Head of caudate nucleus (tissue), 42 donors: ENCODE measurements at places on chromosomes 1 and 21.

DNA sequence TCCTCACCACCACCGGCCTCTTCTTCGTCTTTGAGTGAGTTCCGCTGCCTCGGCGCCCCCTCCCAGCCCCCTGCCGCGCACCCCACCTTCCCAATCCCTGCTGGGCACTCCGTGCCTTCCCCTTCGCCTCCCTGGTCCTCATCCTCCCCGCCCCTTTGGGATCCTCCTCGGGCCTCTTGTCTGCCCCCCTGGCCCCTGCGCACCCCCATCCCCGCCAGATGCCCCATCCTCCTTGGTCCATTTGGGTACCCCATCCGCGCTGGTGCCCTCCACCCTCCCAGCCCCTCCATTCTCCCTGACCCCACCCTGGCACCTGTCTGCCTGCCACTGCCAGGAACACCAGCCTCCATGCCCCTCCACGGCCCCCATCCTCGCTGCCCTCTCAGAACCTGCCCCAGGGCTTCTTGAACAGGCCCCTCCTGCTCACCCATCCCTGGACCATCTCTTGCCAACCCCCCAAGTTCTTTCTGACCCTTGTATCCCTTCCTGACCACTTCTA lies 667 bp downstream of the ZDHHC18 start:
- DNase-seq, result no peak

DNA sequence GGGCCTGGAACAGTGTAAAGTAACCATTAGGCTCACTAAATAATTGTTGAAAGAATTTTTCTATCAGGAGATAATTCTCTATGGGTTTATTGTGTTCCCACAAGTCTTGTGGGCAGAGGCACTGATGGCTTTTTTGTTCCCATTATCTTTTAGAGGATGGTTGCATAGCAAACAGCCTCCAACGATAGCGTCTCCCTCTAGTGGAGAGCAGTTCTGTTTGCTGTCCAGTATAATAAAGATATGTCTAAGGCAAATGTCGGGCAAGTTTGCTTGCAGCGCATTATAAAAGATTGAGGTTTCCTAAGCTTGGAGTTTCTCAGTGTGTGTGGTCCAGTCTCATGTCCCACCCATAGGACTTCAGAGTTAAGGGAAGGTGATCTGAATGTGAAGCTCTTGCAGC lies 1.3 kb upstream of the SLC6A17 start:
- DNase-seq, result no peak

DNA sequence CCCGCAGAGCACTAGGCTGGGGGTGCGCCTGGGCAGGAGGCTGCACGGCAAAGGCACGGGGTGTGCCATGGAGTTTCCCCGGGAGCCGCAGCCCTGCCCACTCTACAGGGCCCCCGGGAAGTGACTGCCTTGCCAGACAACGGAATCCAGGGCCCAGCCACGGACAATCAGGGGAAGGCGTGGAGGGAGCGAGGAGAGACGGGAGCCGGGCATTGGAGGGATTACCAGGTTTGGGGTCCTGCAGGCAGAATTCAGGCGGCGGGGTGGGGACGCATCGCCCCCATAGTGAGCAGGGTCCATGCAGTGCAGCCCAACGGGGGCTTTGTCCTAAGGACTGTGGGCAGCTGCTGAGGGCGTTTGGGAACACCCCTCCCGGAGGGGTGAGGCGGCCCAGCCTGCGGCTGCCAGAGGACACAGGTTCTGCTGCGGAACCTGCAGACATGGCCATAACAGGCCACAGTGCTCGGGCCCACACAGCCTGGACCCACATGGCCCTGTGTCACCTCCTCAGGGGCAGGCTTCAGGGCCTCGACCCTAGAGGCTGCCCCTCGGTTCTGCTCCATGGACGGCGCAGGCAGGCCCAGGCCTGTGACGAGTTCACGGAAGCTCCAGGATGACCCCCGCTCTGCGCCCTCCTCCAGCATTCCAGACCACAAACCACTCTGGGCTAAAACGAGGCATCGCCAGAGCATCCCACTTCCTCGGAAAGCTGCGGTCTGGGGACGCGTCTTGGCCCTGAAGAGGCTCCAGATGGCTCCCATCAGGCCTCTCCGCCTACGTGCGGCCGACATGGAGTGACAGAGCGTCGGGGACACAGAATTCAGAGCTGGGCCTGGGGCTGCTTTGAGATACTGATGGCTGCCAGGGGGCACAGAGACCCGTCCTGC lies 54.5 kb downstream of the COL6A1 start:
- DNase-seq, result no peak

DNA sequence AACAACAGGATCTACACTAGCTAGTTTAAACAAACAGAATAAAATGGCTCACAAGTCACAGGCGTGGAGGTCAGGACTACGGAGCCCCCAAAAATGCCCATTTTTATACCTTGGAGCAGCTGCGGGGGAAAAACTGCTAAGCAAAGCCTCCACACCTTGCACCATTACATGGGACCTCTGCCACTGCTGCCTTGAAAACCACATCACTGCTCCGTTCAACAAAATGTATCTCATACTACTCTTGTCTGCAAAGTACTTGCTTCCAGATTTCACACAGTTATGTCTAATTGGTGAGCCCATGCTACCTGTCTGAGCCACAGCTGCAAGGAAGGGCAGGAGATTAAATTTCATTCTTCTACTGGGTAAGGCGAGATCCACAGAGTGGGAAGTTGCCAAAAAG lies 24.4 kb downstream of the MRPL39 start:
- DNase-seq, result no peak

GRCh38 chr21:45938453-45938755 lies 43.2 kb upstream of the COL6A1 start:
- no peak for DNase-seq

DNA sequence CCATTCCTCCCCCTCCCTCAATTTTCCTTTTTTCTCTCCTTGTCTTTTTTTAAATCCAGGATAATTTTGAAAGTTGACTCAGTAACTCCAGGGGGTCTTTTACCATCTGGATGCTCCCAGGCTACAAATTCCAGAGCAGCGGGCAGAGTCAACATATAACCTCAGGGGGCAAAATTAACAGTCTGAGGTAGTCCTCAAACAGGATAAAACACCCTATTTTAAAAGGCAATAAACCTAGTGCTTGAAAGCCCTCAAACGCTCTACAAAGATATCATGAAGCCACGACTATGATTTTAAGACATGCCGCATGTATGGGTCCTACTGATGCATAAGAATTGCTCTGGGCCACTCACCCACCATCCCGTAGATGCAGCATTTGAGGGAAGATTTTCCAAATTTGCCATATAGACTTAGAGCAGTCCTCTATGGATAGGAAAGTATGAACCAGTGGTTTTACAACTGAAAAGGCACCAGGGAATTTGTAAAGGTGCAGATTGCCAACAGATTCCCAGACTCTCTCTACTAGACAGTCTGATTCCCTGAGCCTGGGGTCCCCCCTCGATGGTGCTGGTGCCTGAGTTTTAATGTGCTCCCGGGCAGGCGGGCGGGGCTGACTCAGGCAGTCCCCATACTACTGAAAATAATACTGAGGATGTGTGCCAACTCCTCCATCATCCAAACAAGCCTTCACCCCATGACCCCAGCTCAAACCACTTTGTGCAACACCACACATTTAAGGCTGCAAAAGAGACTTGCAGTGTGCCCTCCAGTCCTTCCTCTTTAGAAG lies 37.2 kb downstream of the PTPN14 start:
- DNase-seq, result no peak

DNA sequence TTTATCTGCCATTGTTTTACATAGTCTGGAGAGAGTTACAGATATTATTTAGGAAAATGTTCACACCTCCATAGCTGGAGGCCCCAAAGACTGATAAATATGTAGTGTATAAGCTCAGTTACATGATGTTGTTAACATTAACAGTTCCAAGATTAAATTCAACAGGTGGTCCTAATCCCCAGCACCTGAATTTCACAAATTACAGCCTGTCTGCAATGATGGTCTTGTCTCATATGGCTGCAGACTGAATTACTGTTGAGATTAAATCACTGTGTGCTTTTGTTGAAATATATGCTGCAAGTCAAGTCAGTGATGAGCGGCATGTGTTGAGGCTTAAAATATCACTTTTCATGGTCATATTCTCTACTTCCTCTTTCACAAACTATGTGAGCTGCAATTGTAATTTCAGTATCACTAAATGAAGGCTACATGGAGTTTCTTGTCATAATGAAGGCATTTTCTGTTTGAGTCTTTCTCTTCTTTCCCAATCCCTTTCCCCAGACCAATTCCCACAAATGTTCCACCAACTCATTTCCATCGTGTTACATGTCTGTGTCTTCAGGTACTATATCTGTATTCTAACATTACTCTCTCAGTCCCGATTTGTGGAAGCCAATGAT lies 4.2 kb downstream of the ST6GALNAC5 start:
- no peak for DNase-seq

- no peak for DNase-seq
These were observed 89.4 kb downstream of the PAPPA2 start for GRCh38 chr1:176552217-176552991.

DNA sequence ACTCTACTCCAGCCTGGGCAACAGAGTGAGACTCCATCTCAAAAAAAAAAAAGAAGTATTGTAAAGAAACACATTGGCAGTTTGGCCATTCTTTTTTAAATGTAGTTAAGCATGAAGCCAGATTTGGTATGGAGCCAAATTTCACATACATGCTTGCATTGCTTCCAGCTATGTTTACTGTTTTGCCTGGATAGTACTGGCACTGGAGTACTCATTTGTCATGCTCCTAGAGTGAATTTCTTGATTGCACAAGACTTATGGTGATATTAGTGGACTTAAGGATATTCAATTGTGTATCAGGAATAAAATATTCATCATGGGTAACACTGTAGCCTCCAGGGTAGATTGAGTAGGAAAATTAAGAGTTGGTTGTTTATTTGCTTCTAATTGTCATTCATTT lies 24.5 kb upstream of the SLC9A1 start:
- no peak for DNase-seq

- DNase-seq, result no peak
These were observed 16.0 kb upstream of the ZFYVE9 start for GRCh38 chr1:52125736-52126359.

GRCh38 chr1:31739346-31739745 lies 24.8 kb downstream of the ADGRB2 start:
- DNase-seq, result no peak

DNA sequence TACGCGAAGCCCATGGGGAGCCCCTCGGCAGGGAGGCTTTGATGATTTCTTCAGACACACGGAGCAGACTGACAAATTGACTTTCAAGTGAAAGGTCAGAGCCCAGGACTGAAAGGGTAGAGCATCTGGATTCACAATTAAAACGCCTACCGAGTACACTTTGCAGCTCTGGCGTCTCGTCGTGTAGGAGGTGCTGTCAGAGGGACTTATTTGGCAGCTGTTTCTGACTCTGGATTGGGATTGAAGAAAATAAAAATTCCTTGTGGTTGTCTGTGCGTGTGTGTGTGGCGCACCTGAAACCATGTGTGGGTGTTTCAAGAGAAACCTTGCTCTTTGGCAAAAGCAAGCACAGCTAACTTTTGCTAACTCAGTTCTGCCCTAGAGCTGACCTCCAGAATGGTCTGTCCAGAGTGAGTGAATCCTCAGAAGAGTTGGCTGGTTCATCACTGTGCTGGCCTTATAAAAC lies 348.7 kb downstream of the HLX start:
- peak; percentile 3 for DNase-seq

GRCh38 chr1:230938924-230939368 lies 39.7 kb downstream of the TTC13 start:
- no peak for DNase-seq

DNA sequence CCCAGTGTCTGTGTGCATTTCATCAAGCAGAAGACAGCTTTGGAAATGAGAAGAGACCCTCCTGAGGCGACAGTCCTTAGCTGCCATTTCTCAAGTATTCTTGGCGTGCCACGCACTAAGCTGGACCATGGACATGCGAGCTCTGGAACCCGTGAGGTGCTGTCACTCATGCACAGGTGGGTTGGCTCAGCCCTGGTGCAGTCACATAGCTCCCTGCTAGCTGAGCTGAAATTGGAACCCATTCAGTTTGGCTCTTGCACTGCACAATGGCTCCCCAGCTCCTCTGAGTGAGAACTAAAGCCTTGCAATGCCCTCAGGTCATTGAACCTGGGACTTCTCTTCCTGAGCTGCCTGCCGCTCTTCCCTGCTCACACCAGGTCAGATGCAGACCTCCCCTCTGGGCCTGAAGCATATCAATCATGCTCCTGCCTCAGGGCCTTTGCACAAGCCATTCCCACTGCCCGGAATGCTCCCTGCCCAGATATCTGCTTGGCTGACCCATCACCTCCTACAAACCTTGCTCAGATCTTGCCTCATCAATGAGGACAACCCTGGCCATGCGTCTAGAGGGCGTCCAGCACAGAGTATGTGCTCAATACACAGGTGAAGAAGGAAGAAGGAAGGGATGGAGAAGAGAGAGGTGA lies 6.3 kb upstream of the SRARP start:
- DNase-seq, result no peak

GRCh38 chr21:43193088-43193650 lies 24.4 kb downstream of the CRYAA start:
- DNase-seq, result no peak

DNA sequence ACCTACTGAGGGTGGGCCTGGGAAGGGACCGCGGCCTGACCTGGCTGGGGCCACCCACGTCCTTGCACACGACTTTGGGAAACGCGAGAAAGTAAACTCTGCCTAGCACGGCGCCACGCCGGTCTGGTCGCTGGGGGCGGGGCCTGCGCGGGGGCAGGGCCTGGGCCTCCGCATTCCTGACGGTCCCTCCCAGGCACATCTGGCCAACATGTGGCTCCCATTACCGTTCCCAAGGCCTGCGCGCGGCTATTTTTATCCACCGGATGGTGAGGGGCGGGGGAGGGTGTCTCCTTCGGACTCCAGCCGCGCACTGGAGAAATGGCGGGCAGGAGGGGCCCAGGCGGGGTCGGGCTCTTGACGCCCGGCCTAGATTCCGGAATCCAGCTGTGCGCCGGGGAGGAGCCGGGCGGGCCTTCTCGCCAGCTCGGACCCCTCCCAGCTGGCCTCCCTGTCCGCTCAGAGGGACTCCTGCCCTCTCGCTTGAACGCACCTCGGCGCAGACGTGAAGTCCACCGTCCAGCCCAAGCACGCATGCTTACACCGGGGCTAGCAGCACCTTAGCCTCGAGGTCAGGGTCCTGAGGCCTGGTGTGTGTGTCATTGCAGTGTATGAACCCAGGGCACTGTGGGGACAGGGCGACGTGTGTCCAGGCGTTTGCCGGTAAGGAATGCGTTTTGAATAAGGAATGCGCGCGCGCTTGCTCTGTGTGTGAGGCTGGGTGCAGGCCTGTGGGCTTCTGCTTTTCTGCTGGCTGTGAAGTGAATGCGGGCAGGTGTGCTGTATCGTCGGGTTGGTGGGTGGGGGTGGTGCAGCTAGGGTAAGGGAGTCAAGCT lies 2.1 kb downstream of the EVA1B start:
- DNase-seq, result no peak

- DNase-seq, result no peak
These were observed 104.8 kb downstream of the EBNA1BP2 start for GRCh38 chr1:43067233-43067745.

DNA sequence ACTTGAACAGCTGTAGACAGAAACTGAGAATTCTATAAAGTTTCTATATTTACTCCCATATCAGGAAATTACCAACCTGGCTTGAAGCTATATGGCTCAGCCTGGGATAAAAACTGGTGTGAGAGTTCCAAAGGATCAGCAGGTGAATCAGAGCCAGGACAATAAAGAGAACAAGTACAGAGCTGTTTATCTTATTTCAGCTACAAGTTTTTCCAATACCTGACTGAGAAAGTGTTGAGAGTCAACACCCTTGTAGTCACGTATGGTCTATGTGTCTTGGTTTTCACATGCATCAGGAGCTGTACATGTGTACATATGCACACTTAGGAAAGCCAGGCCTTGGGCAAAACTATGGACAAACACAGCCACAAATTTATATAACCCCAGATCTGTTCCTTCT lies 40.7 kb upstream of the CXADR start:
- no peak for DNase-seq

- DNase-seq, result no peak
These were observed 39.5 kb downstream of the PDPN start for GRCh38 chr1:13623021-13623637.
